HuH-7.5 (cell line): ENCODE measurements at places on chromosomes 4 and X.

- DNase-seq, result no peak
Observed at GRCh38 chr4:114280645-114281044, 301.2 kb upstream of the ARSJ start.

GRCh38 chrX:146754268-146754667, 55.3 kb upstream of the CXorf51B start:
- DNase-seq, result no peak

GRCh38 chr4:164949448-164950143, 27.9 kb downstream of the TRIM61 start:
- DNase-seq, result no peak

DNA sequence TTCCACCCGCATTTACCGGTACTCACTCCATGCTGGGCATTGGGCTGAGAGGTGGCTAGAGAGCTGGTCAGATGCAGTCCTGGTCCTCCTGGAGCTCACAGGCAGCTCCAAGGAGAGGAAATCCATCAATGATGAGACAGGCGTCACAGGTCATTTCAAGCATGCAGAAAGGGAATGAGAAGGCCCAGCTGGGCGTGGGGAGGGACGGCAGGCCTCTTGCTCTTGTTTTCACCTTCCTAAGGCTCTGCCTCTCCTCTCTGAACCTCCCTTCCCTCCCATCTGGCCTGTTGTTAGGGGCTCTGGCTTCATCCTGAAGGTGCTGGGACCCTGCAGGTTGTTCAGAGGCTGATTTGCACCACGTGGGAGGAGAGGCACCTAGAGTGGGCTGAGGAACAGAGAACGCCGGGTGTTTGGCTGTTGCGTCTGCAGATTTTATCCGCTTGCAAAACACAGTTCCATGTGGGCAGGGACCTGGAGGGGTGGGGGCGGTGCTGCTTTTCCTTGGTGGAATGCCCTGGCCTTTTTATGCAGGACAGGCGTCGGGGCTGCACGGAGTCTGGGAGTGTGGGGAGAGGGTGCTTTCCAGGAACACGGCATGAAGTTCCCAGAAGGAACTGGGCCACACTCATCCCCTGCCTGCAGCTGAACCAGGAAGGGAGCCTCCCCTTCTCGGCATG, 81.5 kb upstream of the PSAPL1 start:
- DNase-seq, result no peak

- no peak for DNase-seq
Observed at GRCh38 chr4:25162566-25162965, 2.3 kb upstream of the SEPSECS start.

DNA sequence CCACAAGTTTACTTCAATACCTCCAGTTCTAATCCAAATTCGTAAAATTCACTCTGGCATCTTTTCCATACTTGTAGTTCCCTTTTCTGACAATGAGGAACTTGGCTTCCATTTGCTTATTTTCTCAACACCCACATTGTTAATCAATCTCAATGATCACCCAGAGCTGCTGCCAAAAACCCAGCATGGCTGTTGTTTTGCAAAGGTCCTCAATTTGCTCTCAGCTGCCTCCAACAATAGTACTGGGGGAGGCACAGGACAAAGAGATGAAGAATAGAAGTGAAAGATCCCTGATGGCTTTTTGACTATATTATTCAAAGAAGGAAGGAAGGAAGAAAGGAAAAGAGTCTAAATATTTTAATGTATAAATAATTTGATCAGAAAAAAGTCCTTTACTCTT, 847.8 kb downstream of the RAPGEF2 start:
- no peak for DNase-seq

- DNase-seq, result no peak
Observed at GRCh38 chrX:15399962-15400391, 15.8 kb upstream of the VEGFD start.

GRCh38 chrX:66889418-66889817, 250.5 kb upstream of the EDA2R start:
- no peak for DNase-seq

GRCh38 chrX:53266914-53267313, 14.5 kb downstream of the IQSEC2 start:
- no peak for DNase-seq

DNA sequence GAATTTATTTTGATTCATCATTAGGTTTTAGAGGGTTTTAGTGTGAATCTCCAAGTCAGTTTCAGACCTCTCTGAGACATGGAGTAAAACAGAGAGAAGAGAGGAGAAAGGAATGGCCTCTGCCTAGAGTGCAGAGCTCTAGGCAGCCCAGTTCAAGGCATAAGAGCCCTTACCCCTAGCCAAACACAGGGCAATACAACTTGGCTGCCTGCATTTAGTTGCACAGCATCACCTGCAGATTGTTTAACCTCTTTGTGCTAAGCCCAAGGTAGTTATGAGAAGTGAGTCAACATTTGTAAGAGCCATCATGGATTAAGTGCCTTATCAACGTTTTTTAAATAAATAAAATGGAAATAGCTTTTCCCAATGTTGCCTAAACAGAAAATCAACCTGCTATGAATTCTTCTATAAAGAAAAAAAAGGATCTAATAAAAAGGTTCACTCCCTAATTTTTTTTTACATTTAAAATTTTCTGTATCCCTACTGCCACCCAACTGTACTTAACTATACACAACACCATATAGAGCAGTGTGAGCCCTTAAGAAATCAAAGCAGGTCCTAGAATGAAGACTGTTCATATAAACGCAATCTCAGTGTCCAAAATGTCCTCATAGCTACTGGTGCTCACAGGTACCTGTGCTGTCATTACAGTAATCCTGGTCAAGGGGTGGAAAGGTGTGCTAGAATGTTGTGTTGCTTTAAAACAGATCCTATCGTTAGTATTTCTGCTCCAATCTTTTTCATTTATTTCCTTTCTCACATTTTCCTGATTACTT, 36.0 kb downstream of the PF4 start:
- DNase-seq, result no peak

DNA sequence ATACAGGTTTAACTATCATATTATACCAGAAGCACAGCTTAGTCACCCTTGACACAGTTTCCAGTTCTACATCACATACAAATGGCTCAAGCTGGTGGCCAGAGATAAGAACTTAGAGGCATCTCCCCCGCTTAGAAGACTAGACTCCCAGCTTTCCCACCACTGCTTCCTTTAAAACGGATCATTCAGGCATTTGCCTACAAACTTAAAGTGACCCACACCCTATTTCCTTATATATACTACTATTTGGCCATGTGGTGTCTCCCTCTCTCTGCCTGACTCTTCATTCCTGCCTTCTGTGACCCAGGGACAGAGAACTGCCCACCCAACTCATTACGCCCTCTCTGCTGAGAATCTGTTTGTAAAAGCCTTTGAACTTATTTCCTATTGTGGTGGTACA, 781.2 kb upstream of the DIAPH2 start:
- DNase-seq, result no peak

GRCh38 chrX:93673869-93674271, at the start of gene FAM133A:
TSS of gene FAM133A (plus strand) at chrX:93674206. CDS start at chrX:93709420, 35,214 bp downstream.
- no peak for DNase-seq

GRCh38 chr4:102988429-102989020, 31.0 kb downstream of the SLC9B1 start:
- DNase-seq, result no peak

GRCh38 chr4:96260064-96260682, 420.3 kb downstream of the PDHA2 start:
- no peak for DNase-seq

GRCh38 chr4:72938516-72938915, 131.0 kb downstream of the COX18 start:
- DNase-seq, result no peak

DNA sequence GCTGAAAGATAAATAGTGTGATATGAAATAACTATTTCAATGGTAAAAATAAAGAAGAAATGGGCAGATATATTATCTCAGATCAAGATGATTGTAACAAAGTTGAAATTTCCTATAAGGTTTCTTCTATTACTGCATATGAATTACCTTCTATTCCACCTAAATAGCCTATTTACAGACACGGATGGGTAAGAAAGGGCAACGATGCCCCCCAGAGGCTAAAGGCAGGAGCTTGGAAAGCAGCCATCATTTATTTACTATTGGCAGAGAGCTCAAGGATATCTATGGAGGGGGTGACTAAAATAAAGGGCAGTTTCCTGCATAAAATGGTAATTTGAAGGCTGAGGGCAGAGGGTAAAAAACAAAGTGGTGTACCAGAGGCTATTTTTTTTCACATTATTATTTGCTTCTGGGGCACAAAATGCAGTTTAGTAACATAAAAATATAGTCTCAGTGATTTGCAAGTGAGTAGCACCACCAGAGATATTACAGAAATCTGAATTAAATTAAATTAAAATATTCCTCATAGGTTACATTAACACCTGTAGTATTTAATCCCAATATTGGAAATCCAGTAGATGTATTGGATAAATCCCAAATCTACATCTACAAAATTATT, 123.1 kb downstream of the BTC start:
- DNase-seq, result no peak

GRCh38 chrX:3529466-3530010, 183.1 kb upstream of the MXRA5 start:
- no peak for DNase-seq

GRCh38 chr4:18529482-18529881, 507.9 kb upstream of the LCORL start:
- DNase-seq, result peak; percentile 32

DNA sequence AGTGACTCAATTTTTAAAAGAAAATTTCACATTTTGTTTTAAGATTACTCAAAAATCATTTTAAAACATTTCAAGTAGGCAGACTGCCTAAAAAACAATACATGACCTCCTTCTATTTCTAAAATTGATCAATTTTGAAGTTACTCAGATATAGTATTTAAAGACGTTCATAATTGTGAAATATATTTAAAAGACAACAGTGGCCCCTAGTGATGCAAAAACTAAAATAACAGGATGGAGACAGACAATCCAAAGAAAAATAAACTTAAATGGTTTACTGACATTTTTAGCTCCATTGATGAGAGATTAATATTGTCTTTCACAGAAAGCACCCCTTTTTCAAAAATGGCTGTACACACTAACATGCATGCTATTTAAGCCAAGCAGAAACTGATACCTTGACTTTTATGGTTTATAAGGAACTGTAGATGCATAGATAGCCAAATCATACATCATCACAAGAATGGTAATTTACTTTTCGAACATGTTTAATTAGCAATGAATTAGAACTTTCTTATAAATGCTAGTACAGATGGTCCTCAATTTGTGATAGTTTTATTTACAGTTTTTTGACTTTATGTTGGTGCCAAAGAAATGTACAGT, 69.8 kb upstream of the FAT4 start:
- no peak for DNase-seq

DNA sequence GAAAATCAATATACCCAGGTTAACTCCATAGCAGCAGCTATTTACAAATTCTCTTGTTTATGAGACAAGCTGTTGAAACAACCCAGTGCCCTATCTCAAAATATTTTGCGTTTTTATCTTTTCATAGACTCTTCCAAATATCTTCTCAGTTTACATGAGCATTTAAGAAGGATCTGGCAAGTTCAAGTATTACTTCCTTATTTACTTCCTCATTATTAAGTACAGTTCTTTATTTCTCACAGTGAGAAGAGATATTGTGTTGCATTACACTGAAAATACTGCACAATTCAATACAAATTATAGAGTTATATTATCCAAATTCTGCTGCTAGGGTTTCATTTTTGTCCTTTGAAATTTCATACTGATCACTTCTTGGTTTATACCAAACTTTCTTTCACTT, 43.6 kb upstream of the UCP1 start:
- DNase-seq, result no peak

- DNase-seq, result no peak
Observed at GRCh38 chrX:110409925-110410324, 51.3 kb downstream of the RTL9 start.

GRCh38 chr4:81380437-81380836, 91.3 kb downstream of the RASGEF1B start:
- DNase-seq, result no peak

GRCh38 chr4:67871867-67872266, 11.9 kb downstream of the TMPRSS11D start:
- DNase-seq, result peak; percentile 8

GRCh38 chr4:163142246-163142645, 24.4 kb downstream of the NAF1 start:
- DNase-seq, result no peak

GRCh38 chrX:3371163-3371562, 24.7 kb upstream of the MXRA5 start:
- no peak for DNase-seq

DNA sequence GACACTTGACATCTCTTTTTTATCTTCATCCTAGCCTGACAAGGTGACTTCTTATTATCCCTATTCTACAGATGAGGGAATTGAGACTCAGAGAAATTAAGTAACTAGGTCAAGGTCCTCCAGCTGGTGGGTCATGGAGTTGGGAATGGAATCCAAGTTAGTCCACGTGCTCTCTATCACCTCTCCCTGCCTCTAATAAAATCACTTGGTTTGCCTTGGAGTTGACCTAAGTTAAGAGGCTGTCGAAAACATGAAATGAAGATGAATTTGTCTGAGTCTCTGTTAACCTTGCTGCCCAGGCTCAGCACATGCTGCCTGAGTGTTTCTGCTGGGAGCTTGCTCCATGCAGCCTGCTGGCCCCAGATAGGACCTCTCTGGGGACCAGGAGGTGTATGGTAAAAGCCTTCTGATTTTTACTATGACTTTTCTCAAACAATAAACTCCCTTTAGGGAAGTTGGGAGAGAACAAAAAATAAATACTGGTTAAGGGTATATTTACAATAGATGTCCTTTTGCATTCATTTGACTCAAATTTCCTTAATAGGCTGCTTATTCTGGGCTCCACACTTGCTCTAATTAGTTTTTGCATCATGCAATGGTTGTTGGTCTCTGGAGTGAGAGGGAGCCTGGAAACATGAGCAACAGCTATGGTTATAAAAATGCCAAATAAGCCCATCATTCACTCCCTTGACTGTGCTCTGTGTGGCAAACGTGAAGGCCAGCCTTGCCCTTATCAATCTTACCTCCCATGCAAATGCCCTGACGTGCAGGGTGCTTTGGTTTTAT, 61.6 kb upstream of the DHX15 start:
- no peak for DNase-seq

- DNase-seq, result no peak
Observed at GRCh38 chrX:42955349-42955748, 177.4 kb upstream of the PPP1R2C start.
